NCI-H226 (cell line): ENCODE measurements at places on chromosomes 4 and X.

- DNase-seq, result peak; percentile 78
Observed at GRCh38 chr4:10006601-10007435, 14.5 kb downstream of the SLC2A9 start.

DNA sequence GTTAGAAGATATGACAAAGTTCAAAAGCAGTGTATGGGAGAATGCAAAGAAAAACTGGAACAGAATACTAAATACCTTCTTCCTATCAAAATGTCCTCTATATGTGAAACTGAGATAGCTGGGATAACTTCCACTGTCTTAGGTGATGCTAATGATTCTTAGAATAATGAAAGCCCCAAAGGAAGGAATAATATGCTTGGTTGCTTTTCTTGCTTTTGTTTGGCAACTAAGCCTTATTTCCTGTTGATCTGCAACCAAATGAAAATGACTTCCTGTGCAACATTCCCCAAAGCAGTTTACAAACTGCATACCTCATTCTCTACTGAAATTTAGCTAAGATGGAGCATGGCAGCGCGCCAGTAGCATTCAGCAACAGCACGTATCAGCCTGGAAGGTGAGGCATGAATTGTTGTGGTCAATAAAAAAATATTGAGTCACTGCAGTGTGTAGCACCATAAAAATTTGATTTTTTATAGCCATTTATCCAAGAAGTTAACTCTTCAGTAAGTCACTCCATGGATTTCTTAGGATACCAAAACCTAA is 18.7 kb downstream of the NDNF start:
- peak; percentile 68 for DNase-seq

GRCh38 chr4:28341784-28342183 is 1481.1 kb downstream of the STIM2 start:
- no peak for DNase-seq

DNA sequence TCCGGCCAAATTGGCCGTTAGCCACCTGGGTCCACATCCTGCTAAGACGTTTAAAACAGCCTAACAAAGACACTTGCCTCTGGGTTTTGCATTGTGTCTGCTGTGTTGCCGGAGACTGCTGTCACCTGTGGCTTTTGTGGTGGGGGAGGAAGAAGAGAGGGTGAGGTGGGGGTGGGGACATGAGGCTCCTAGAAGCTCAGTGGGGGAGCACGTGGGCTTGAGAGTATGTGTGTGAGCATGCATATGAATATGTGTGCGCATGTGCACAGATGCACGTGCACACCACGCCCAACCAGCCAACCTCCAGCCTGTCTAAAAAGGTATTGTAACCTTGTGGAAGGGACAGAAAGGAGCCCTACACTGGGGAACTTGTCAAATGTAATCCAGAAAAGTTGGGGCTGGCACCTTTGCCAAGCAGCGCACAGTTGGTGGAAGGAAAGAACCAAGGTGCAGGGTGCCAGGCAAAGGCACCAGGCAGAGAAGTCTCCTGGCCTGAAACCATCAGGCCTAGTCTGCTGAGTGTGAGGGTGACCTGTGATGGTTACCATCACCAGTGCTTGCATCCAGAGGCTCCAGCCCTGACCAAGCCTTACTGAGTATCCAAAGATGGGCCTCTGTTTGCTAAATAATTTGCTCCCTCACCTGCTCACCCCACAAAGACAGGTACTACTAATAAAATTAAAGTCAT is 10.1 kb upstream of the SASH3 start:
- no peak for DNase-seq

GRCh38 chrX:114964374-114964773 is 53.0 kb downstream of the IL13RA2 start:
- DNase-seq, result peak; percentile 1

DNA sequence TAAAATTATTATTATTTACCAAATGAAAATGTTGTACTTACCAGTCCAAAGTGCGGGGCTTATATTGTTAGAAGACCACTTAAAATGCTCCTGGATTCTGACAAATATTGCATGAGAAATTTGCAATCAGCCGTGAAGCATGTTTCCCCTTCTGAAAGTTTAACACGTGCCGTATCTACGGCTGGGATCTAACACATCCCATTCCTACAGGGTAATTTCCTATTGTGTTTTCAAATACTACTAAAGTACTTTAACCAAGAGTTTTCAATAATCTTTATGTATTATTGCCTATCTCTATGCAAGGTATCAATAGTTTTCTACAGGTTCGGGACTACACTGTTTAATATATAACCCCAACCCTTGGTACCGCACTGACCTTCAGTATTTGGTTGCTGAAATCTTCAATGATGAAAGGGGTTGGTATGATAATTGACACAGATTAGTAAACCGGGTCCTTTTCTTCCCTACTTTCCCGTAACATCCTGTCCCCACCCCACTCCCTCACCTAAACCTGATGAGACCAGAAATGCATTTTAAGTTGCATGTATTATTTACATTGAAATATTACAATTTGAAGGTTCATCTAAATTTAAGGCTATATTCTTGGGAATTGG is 795 bp upstream of the BRWD3 start:
- DNase-seq, result no peak
